ENCODE measurements at places on chromosomes 7 and 10. TPM values are rescaled to one million over a fixed set of nuclear protein-coding genes. Genes with fewer than 3 reads are reported as not detected.

DNA sequence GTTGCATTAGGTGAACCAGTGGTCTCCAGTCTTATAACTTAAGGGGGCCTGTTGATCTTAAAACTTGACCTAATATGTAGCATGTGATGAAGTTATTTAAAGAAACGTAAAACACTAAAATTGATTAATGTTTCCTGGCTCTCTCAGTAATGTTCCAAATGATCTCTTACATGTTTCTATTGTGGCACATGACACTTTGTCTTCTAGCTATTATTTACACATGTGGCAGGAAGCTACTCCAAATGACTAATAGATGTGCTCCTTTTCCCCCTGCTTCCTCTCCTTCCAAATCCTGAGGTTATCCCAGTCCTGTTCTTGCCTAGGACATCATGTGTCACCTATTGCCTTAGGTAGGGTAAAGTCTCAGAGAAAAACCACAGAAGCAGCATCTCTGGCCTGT is 89.4 kb downstream of the FAS start:
- DNase-seq: no peak

DNA sequence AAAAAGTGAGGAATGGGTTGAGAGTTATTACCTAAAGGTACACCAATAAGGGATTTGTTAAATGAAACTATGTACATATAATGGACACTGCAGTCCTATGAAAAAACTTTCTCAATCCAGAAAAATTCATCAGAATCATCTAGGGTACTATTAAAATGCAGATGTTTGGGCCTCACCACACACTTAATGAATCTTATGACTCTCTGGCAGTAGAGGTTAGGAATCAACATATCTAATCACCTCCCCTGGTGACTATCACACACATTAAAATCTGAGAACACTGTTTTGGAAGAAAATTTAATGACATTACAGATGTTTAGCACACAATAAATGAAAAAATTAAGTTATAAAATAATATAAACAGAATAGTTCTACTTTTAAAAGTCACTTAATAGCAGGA is 32.1 kb downstream of the BAZ1B start:
- no peak for DNase-seq

DNA sequence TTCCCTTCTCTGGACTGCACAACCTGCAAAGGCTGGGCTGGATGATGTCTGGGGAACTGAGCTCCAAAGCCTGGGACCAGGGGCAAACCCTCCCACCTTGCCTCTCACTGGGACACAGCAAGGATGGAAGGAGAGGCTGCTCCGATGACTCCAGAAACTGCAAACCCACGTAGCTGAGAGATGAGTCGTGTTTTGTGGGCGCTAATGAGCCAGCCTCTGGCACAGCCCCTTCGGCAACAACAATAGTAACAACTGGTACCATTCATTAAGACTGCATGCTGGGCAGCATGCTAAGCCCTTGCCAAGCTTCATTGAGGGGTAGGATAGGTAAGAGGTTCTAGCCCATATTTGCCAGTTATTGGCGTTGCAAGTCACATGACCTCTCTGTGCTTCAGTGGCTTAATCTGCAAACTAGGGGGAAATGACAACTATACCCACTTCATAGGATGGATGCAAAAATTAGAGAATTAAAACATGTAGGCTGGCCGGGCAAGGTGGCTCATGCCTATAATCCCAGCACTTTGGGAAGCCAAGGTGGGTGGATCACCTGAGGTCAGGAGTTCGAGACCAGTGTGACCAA is 145.9 kb downstream of the SH3PXD2A start:
- DNase-seq: no peak

- DNase-seq: no peak
Observed at GRCh38 chr7:22697876-22698606, 29.0 kb upstream of the IL6 start.

DNA sequence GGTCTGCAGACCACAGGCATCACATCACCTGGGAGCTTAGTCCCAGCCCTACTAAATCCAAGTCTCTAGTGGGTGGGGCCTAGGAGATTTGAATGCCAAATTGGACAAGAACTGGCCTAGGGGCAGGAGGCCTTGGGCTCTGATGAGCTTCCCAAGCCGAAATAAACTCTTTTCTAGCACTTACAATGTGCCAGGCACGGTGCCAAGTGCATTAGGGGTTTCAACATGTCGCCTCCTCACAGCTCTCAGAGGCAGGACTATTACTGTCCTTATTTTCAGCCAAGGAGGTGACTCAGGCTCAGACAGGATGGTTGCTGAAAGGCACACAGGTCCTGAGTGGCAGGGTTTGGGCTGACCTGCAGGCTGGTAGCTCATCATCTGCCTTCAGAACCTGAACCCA is 9.2 kb upstream of the CPA1 start:
- DNase-seq: peak; percentile 74

GRCh38 chr10:45471531-45472310 is 97.7 kb downstream of the ALOX5 start:
- no peak for DNase-seq

GRCh38 chr10:132480356-132480755 is 57.2 kb upstream of the INPP5A start:
- peak; percentile 42 for DNase-seq

DNA sequence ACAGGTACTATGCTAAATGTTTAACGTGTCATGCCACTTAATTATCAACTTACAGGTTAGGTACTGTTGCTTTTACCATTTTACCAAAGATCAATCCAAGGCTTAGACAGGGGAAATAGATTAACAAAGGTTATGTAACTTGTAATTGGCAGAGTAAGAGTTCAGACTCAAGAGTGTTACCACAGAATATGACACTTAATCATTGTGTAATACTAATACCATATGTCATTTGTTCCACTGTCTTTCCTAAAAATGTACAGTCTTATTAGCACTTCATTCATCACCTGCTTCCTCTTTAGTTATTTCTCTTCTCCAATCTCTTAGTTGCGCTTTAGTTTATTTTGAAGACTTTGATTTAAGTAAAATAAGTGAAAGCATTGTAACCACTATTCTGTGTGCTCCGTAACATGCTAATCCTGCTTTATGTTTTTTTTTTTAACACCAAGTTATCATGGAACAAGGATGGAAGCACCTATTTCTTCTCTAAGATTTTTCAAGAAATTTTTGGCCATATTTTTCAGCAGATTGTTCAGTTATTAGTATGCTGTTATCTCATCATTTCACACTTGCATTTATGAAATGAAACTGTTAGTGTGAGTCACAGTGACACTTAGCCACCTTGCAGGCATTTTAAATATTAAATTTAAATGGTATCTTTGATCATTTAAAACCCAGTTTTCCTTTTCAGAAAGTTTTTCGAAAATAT is 197.3 kb downstream of the PHF14 start:
- DNase-seq: no peak

- DNase-seq: no peak
Observed at GRCh38 chr10:100158044-100158805, 27.6 kb downstream of the ERLIN1 start.

DNA sequence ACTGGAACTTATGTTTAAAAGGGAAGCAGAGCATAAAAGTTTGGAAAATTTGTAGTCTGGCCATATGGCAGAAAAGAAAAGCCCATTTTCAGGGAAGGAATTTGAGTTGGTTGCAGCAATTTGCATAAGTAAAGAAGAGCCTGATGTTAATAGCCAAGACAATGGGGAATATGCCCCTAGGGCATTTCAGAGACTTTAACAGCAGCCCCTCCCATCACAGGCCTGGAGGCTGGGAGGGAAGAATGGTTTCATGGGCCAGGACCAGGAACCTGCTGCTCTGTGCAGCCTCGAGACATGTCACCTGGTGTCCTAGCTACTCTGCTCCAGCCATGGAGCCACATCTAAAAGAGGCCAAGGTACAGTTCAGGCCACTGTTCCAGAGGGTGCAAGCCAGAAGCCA is 35.3 kb downstream of the HTR7 start:
- DNase-seq: no peak

- DNase-seq: no peak
Observed at GRCh38 chr10:127458829-127459228, 90.3 kb upstream of the NPS start.

GRCh38 chr7:156101355-156101754 is 289.1 kb upstream of the SHH start:
- peak; percentile 23 for DNase-seq

DNA sequence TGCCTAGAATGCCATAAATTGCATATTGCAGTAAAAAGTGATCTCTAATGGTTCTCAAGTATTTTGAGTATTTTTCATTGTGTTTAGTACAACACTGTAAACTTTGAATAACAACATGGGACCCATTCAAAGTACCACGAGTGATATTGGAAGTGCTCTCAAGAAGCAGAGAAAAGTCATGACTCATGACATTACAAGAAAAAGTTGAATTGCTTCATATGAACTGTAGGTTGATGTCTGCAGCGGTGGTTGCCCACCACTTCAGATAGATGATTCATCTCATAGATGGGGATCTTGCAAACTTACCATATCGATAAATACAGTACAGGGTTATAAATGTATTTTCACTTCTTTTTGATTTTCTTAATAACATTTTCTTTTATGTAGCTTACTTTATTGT is 33.9 kb downstream of the ENTPD1 start:
- DNase-seq: no peak

DNA sequence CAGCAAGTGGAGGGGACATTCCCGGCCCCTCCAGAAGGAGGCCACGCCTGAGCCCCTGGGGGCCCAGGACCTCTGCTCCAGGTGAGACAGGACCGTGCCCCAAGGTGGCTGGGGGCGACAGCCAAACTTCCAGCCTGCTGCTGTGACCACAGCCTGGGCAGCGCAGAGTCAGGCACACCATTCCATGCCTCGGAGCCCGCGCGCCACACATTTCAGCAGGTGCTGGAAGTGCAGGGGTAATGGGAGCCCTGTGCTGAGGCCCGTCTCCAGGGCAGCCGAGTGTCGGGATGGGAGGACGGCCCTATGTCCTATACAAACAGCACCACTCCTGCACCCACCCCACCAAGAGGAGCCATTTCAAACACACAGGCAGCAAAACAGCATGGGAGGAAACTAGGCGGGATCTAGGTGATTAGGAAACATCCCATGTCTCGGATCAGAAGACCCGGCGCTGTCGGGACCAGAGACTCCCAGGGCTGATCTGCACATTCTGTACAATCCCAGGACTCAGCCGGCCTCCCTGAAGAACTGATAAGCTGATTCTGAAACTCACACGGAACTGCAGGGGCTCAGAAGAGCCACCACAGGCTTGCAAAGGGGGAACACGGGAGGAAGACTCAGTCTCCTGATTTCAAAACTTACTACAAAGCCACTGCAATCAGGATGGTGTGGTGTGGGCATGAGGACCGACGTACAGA is 272.3 kb downstream of the ELFN1 start:
- peak; percentile 30 for DNase-seq

- DNase-seq: no peak
Observed at GRCh38 chr7:100219271-100219737, 445 bp upstream of the PVRIG start.

DNA sequence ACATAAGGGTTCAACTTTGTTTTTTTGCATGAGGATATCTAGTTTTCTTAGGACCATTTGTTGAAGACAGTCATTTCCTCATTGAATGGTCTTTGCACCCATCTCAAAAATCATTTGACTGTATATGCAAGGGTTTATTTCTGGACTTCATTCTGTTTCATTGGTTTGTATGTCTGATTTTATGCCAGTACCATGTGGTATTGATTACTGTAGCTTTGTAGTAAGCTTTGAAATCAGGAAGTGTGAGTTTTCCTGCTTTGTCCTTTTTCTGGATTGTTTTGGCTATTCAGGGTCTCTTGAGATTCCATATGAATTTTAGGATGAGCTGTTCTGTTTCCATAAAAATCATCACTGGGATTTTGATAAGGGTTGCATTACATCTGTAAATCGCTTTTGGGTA is 63.9 kb downstream of the SND1 start:
- no peak for DNase-seq

- no peak for DNase-seq
Observed at GRCh38 chr7:70942791-70943190, 189.2 kb upstream of the GALNT17 start.

The PPP1R17 gene
- not detected for polyA plus RNA-seq

The TES gene
- polyA plus RNA-seq: 82.6 TPM

The HMX2 gene
- polyA plus RNA-seq: not detected

The SLC26A3 gene
- polyA plus RNA-seq: 20.9 TPM

The CPA1 gene
- polyA plus RNA-seq: 9.4 TPM

The CARD11 gene
- 1.3 TPM for polyA plus RNA-seq

The TMEM273 gene
- 3.1 TPM for polyA plus RNA-seq
